ENCODE measurements at places on chromosomes 11 and 22.

GRCh38 chr11:77091146-77091940 is 11.3 kb upstream of the OMP start:
- DNase-seq = peak; percentile 18

GRCh38 chr22:41369837-41370236 is 11.9 kb upstream of the TEF start:
- DNase-seq = no peak

DNA sequence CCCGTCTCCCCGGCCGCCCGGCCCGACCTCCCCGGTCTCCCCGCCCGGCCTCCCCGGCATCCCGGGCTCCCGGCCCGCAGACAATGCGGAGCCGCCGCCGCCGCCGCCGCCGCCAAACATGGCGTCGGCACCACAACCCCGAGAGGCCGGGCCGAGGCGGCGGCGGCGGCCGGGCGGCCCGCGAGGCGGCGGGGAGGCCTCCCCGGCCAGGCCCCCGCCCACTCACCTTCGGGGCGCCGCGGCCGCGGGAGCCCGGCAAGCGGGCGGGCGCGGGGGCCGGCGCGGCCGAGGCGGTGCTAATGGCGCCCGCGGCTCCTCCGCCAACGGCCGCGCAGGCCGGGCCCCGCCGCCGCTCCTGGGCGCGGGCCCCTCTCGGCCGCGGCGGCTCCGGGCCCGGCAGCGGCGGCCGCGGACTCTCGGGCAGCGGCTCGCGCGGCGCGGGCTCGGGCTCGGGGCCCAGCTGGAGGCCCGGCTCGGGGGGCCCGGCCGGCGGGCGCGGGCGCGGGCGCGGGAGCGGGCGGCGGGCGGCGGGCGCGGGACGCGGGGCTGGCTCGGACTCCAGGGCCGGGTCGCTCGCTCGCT is 311 bp downstream of the BRD1 start:
- no peak for DNase-seq

GRCh38 chr11:128518493-128519207 is 68.7 kb downstream of the ETS1 start:
- DNase-seq = no peak

DNA sequence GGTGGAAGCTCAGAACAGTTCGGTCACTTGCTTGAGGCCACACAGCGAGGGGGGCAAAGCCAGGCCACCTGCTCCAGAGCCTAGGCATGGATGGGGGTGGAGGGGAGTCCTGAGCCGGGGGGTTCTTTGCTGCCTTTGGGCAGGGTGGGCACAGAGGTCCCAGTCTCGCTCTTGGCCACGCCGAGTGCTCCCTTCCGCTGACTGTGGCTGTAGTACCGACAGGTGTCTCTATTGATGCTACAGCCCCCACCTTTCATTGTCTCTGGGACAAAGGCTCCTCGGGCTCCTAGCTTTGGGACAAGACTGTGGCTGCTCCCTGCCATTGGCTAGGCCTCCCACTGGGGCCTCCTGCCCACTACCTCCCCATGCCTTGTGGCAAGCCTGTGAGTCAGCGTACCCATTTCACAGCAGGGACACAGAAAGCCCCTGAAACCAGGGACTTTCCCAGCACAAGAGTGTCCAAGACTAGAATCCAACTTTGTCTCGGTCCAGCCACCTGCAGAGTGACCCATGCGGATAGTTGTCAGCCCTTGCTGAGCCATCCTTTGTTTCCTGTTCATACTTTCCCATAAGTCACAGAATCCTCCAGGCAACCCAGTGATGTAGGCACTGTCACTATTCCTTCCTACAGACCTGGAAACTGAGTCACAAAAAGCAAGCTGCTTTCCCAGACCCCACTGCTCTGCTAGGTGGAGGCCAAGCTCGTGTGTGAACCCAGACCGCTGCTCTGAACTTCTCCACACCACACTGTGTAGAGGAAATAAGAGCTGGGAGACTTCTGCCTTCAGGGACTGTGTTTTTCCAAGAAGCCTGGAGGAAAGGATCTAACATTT is 17.2 kb downstream of the MYEOV start:
- DNase-seq = no peak

DNA sequence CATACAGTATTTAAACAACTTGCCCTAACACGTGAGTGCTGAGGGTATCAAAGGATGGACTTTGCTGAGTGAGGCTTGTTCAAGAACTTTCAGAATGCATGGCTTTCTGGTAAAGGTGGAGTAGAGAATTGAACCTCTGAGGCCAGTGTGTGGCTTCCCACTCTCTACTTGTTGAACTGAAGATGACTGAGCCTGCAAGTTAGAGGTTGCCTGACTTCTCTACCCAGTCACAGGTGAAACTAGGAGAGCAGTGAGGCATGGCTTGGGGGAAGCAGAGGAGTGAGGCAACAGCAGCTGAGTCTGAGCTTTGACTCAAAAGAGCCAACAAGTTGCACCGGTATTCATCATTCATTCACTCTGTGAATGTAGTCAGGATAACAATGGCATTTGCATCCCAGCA is 256.4 kb upstream of the SESN3 start:
- DNase-seq = peak; percentile 61

DNA sequence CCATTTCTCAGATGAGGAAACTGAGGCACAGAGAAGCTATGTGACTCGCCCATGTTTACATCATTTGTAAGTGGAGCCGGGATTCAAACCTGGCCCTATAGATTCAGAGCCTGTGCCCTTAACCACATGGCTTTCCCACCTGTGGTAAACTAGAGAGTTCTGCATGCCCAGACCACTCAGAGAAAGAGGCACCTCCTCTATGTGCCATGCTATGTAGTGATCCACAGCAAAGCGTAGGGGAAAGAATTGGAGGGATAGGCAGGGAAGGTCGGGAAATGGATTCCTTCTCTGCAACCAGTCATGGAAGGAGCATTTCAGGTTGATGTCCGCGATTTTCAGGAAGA is 15.4 kb upstream of the POU2AF2 start:
- no peak for DNase-seq
